ENCODE measurements at places on chromosomes 3 and 15.

GRCh38 chr15:91553196-91553854 is 300.2 kb upstream of the SLCO3A1 start:
- DNase-seq: no peak

GRCh38 chr15:25416693-25417092 is 22.1 kb downstream of the UBE3A start:
- DNase-seq: no peak

GRCh38 chr3:55296030-55296429 is 191.1 kb downstream of the WNT5A start:
- no peak for DNase-seq

DNA sequence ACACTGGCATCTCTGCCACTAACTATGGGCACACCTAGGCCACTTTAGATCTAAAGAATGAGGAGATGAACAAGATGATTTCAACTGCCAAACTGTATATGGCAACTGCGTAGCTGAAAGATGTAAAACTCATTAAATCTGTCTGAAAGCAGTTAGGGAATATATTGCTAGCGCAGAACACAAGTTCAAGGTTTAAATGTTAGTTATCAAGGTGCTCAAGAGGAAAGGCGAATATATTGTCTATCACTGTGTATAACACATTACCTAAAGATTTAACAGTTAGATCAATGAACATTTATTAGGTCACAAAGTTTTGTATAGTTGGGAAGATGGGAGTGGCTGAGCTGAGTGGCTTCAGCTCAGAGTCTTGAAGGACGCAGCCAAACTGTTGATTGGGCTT is 33.9 kb upstream of the PSMD6 start:
- DNase-seq: no peak

DNA sequence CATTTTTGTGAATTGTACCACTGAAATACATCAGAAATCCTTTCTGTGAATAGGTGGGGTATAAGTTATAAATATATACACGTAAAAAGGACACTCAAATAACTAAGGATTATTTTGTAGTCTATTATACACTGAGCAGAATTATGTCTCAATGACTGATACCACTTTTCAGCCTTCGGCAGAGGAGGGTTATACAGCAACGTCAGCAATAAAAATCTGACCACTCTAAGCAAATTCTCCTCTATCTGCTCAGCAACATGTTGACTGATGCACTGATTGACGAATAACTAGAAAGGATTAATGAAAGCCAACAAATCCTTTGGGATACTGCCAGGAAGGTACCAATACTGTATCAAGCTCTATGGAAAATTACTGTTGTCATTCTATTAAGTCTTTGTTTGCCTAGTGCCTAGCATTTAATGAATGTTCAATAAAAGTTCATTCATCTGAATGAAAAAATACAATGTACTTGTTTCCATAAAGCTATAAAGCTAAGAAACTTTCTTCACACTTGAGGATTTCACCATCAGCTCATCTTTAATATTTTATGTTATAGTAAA is 5.2 kb downstream of the ARPP19 start:
- DNase-seq: no peak

GRCh38 chr3:377158-377561 is 180.6 kb downstream of the CHL1 start:
- no peak for DNase-seq

GRCh38 chr15:72092691-72093090 is 25.3 kb downstream of the MYO9A start:
- DNase-seq: no peak

- no peak for DNase-seq
These were observed 2.8 kb downstream of the GOLGA8A start for GRCh38 chr15:34434627-34435305.

- no peak for DNase-seq
These were observed 188.8 kb downstream of the ZNF385D start for GRCh38 chr3:21562243-21562642.

- DNase-seq: no peak
These were observed 28.9 kb downstream of the CSTA start for GRCh38 chr3:122353893-122354401.

DNA sequence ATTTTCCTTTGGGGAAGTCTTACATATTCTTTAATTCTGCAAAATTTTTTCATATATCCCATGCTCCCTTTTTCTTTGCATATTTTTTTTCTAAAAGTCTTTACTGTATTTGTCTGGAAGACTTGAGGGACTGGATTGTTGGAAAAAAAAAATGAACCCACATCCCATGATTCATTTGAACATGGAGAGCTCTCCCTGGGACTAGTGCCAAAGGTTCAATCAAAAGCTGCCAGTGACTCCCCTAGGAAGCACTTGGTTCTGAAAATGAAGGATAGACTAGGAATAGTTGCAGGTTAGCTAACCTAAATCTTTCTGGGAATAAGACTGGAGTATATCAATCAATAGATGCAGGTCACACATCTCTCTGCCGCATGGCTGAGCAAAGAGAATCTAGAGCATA is 16.4 kb upstream of the BNC1 start:
- no peak for DNase-seq

DNA sequence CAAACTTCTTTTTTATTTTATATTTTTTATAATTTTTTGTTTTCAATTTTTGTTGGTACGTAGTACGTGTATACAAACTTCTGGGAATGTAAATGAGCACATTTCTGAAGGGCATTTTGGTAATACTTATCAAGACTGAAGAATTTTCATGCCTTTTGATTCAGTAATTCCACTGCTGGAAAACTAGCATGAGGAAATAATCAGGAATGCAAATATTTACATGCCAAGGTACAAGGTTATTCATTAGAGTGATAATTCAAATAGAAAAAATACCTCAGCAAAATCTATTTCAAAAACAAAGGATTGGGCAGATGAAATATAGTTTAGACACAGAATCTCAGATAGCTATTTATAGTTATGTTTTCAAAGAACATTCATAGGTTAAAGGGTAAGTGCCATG is 128.7 kb downstream of the DMXL2 start:
- DNase-seq: no peak

GRCh38 chr3:40691452-40691861 is 166.7 kb downstream of the ZNF621 start:
- no peak for DNase-seq

GRCh38 chr3:9715764-9716437 is 12.3 kb downstream of the CPNE9 start:
- DNase-seq: peak; percentile 63

GRCh38 chr3:196336319-196337145 is 1.7 kb downstream of the TM4SF19 start:
- DNase-seq: no peak

GRCh38 chr3:145900056-145900829 is 260.7 kb downstream of the PLOD2 start:
- DNase-seq: no peak

DNA sequence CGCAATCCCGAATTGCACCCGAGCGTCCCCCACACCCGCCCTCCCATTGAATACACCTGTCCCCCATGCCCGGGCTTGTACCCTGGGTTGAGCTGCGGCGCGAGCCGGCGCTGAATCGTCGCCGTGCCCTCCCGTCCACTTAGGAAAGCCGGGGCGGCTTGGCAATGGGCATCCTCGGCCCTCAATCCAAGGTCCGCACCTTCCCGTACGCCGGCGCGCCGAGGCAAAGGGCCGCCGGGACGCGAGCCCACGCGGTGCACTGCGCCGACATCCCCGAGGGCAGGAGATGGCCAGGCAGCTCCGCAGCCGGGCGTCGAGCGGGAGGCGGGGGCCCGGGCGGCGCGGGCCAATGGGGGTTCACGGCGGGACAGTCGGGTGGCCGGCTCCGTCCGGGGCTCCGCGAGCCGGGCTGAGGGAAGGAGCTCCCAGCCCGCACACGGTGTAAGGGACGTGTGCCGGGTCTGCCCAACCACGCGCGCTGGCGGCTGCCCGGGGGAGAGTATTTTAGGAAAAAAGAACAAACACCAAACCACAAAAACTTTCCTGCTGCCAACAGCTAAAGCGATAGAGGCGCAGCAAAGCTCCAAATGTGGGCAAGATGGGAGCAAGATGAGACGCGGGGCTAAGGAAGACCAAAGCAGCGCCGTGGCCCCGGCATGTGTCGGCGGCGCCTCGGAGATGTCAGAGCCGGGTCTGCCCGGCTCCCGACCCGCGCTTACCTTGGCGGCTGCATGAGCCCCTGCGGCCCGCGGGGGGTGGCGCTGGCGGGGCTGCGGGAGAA is 621 bp downstream of the RGMA start:
- DNase-seq: no peak

DNA sequence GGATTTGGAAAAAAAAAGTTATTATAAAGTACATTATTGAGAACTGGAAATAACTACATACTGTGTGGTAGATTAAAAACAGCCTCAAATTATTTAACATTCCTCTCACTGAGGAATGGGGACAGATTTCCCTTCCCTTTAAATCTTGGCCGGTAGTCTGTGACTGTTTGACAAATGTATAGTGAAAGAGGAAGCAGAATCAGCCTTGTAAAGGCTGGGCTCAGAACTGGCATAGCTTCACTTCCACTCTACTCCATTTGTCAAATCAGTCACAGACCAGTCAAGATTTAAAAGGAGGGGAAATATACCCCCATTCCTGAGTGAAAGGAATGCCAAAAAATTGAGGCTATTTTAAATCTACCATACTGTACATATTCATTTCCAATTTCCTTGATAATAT is 18.2 kb upstream of the B4GALT4 start:
- DNase-seq: no peak

- no peak for DNase-seq
These were observed 22.0 kb downstream of the TRPM1 start for GRCh38 chr15:31079519-31079918.

DNA sequence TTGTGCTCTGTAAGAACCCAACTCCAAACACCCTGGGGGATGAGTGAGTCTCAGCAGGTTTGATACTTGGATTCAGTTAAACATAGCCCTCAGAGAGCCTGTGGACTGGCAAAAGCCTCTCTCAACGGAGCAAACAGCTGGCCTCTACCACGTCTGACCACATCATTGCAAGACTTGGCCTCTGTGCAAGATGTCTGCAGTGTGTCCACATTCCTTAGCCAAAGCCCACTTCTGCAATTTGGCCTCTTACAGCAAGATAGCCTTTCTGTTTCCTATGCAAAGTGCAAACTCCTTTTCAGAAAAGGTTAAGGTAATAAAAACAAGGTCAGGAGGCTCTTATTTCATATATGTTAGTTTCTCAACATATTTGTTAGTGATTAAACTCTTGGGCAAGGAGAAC is 27.9 kb downstream of the FBN1 start:
- DNase-seq: no peak

GRCh38 chr15:79028411-79028964 is 62.1 kb downstream of the RASGRF1 start:
- no peak for DNase-seq

GRCh38 chr3:184261270-184261853 is at the start of gene CAMK2N2:
Gene CAMK2N2 (minus strand): TSS chr3:184261553. CDS start chr3:184261285, 268 bp downstream.
- DNase-seq: no peak

DNA sequence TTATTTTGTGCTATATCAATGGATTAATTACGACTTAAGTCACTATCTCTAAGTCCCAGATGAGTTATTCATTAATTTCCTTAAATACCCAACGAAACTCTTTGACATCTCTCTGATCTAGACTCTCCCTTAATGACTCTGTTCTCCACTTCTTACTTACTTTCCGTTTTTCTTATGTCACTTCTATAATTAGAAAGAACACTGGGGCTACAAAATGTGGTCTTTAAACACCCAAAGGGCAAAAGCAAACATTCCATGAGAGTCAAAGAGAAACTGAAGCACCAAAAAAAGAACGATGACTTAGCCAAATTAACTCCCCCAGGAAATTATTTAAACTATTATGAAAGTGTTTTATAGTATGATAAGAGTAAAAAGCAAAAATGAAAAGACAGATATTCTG is 166.4 kb upstream of the UBE2E2 start:
- DNase-seq: no peak

DNA sequence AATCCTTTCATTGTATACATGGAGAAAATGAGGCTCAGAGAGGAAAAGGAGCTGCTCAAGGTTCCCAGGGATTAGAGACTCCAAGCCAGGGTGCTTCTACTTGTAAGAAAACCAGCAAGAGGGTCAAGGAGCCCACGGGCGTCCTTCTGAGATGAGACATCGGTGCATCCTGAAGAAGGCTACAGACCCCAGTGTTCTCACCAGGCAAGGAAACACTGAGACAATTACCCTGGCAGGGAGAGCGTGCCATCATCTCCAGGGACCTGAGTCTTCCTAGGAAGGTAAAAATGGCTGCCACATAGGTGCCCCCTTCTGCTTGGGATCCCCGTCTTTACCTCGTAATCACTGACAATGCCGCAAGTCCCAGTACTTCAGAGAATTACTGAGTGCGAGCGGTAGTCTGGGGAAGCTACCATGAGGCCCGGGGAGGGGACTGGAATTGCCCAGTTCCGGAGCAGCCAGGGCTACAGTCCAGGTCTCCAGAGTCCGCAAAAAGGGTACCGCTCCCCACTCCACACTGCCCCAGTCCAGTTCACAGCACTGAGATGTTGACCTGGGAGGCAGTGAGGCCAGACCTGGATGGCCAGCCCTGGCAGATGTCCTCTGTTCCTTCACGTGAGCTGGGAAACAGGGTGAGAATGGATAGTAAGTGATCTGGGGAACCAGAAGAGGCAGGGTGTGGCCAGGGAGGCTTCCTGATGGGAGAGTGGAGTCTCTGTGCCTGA is 164.7 kb upstream of the SMAD3 start:
- no peak for DNase-seq

DNA sequence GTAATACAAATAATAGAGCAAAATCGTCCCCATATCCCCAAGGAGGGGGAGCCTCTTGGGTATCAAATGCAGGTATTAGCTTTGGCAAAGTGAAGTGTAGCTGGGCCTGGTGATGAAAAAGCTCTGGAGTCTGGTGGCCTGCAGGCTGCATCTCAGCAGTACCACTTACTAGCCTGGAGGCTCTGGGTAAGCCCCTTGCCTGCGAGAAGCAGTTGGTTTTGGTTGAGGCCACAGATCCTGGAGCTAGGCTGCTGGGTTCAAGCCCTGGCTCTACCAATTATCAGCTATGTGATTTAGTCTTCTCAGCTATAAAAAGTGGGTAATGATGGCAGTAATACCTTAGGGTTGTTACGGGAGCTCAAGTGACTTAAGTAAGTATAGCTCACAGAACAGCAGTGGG is 6.1 kb downstream of the KCNAB1 start:
- no peak for DNase-seq

DNA sequence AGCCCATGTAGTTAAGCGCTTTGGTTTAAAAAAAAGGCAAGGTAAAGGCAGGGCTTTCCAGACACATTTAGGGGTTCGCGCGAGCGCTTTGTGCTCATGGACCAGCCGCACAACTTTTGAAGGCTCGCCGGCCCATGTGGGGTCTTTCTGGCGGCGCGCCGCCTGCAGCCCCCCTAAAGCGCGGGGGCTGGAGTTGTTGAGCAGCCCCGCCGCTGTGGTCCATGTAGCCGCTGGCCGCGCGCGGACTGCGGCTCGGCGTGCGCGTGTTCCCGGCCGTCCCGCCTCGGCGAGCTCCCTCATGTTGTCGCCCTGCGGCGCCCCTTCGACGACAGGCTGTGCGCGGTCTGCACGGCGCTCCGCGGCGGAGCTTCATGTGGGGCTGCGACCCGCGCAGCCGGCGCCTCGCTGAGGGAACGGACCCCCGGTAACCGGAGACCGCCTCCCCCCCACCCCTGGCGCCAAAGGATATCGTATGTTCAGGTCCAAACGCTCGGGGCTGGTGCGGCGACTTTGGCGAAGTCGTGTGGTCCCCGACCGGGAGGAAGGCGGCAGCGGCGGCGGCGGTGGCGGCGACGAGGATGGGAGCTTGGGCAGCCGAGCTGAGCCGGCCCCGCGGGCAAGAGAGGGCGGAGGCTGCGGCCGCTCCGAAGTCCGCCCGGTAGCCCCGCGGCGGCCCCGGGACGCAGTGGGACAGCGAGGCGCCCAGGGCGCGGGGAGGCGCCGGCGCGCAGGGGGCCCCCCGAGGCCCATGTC is 927 bp downstream of the SMAD6 start:
- DNase-seq: no peak

Measured in GM04503 (cell line).